ENCODE measurements at places on chromosomes 6 and 20.

DNA sequence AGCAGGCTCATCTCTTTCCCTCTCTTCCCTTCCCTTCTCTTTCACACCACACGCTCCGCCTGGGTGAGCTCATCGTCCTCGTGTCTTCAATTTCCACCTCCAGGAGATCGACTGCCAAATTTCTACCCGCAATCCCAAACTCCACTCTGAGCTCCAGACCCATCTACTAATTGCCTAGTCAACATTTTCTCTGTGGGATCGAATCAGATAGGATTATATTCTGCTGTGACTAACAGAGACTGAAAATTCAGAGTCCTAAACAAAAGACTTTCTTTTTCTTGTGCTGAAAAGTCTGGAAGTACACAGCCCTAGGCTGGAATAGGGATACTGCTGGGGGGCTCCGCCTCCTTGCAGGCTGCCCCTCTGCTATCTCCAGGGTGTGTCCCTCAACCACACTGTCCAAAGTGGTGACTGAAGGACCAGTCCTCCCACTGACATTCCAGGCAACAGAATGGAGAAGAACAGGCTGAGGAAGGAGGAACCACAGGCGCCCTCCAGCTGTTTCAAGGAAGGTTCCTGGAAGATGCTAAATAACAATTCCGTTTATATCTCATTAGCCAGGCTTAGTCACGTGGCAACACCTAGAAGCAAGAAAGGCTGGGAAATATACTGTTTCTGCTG is 5.0 kb upstream of the HSPA12B start:
- DNase-seq = no peak

DNA sequence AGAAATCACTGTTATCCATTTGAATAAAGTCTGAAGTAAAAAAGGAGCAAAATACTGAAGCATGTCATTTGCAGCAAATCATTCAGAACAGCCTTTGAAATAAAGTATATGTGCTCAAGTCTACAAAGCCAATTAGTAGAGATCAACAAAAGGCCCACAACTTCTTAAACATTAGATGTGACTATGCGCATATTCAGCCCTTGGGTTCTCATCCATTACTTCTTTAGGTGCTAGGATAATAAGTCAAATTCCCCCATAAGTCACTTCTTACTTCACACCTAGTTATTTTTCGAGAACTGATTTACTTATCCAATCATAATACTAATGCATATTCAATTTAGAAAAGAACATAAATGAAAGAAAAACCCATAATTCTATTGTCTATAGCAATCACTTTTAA is 31.0 kb downstream of the PHIP start:
- DNase-seq = no peak

- DNase-seq = no peak
Observed at GRCh38 chr6:27148404-27148795, 99.1 kb upstream of the PRSS16 start.

DNA sequence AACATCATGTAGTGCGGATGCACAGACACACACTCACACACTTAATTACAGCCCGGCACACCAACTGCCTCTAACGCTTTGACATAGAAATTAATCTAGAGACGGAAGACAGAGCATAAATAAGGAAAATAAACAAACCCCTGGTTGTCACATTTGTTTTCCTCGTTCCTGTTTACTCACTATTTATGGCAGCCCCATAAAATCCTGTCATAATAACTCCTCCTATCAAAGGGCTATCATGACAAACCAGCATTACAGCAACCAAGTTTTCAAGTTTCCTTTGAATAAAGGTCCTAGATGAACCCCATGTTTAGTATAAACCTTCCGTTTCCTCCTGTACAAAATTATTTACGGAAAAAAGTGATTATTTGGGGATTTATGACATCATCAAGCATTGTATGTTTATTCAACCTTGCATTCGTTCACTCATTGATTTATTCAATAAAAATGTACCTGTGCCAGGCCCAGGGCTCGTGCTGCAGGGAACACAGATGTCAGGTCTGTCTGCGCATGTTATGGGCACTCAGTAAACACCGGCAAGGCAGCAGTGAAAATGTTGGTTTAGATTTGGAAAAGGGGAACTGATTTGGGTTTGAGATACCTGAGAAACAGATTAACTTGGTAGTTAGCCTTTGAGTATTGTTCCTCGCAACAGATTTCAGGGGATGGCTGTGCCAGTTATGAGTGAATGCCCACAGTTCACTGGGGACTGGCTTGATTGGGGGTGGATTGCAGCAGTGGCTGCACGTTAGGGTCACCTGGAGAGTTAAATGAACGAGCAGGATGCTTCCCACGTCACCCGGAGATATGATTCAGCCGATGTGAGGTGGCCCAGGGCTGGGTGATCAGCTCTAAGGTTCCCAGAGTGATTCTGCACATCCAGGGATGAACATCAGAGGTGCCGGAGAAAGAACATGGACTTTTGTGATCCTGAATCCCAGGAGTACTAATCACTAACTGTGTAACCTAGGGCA is 295.3 kb upstream of the FOXQ1 start:
- no peak for DNase-seq

DNA sequence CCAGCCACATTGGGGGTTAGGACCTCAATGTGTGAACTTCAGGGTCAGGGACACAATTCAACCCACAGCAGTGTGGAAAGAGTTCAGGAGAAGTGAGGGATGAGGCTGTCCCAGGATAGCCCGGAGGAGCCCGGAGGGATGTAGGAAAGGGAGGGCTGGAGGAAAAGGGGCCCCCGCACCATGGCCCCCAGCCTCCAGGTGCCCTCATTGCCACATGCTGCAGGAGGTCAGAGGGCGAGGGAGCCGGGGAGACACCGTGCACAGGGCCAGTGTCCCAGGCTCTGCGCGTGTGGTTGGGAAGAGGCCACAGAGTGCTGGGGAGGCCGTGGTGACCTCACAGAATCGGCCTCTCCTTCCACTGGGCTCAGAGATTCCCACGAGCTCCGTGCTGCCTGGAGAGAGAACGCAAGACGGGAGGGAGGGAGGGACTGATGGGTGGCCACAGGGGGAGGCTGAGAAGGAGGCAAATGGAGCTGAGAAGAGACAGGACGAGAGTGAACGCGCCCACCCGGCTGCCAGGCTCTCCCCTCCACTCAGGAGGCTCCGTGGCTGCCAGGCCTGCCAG is 215.1 kb downstream of the DLL1 start:
- no peak for DNase-seq

- DNase-seq = no peak
Observed at GRCh38 chr6:169274781-169275180, 21.1 kb upstream of the THBS2 start.

DNA sequence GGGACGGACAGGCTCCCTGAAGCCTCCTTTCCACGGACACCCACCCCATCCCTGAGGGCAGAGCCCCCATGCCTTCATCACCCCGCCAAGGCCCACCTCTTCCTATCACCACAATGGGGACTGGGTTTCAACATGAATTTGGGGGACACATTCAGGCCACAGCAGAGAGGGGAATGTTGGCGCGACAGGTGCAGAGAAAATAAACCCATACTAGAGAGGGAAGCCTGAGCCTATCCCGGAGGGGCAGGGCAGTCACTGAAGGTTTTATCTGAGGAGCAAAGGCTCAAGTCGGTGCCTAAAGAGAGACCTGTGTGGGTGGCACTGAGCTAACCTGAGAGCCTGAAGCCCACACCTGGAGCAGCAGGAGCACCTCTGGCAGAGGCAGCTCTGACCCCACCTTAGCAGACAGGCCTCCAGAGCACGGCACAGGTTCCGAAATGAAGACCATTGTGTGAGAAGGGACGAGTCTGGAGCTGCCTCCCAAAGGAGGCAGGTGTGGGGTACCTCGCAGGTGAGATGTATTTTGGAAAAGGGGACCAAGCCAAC is 180.6 kb upstream of the PDE10A start:
- DNase-seq = no peak

DNA sequence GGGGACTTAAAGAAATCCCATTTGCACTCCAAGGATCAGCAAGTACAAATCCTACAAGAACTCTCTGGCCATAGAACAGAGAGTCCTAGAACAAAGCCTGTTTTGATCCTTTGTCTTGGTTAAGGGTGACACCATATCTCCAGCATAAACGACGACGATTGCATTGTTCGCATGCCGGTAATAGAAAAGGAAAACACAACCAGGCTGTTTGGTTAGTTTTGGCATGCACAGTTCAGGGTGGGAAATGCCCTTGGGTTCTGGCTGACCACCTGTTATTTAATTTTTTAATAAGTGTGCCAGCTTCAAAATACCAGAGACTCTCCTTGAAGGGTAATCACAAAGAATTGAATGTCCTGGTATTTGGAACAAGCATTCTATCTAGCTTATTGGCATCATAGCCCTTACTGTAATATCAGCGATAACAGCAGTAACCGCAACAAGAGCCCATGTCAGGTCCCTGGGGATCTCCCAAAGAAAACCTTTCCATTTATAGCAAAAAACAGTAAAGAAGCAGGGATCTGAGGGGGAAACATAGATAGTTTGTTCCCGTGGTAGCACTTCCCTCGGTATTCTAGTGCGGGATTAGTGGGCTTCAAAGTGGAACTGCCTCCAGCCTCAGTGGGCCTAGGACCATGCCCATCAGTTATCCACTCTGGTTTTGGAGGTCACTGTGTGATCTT is 77.1 kb downstream of the TMEM170B start:
- no peak for DNase-seq

DNA sequence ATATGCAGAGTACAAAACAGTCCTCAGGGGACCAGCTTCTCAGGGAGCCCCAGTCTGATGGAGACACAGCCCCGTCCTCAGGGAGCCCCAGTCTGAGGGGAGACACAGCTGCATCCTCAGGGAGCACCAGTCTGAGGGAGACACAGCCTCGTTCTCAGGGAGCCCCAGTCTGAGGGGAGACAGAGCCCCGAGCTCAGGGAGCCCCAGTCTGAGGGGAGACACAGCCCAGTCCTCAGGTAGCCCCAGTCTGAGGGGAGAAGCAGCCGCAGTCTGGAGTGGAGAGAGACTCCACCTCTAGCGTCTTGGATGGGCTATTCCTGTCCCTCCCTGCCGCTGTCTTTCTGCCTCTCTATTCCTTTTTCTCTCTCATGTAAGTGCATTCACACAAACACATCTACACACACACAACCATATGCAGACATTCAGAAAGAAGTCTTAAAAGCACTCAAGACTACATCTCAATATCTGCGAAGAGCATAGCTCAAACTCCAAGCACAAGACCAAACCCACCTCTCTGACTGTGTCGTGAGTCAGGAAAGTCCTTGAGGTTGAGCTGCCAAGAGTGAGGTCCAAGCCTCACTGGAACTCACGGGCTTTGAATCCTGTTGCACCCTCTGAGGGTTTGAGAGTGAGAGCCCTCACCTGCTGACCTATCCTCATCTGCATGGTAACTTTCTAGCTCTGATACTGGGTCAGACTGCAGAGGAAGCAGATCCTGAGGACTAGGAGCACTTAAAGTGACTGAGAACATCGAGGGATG is 53.1 kb upstream of the SAYSD1 start:
- DNase-seq = no peak

DNA sequence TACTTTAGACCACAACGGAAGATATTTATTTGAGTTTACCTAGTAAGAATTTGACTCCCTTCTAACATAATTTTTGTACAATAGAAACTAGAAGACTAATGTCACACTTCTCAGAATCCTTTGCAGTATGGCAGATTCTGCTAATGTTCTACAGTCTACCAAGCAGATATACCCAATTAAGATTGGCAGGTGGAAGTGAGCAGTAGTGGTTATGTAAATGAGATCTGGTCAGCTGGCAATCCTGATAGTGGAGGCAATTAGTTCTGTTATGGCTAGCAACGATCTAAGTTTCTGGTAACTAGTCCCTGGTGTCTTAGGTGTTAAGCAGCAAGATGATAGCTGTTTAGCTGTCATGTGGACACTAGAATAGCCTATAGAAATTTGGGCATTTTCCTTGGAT is 101.0 kb downstream of the CENPW start:
- no peak for DNase-seq

GRCh38 chr6:36095497-36096391 is 34.6 kb upstream of the MAPK13 start:
- no peak for DNase-seq

DNA sequence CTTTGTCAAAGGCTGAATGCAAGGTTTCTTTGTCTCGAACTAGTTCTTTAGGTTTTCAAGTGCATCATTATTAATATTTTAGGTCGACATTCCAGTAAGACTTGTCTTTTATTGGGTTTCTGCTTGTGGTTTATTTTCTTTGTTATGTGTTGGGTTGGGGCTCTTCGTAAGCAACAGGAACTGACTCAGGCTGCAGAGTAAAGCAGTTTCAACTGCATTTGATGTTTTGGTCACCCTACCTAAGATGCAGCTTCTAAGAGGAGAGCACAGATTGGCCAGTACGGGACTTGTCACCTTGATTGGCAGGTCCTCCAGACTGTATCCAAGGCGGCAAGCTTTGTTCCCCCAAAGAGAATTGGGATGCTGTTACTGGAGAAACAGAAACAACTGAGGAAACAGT is 149.5 kb upstream of the SULF2 start:
- no peak for DNase-seq

- DNase-seq = no peak
Observed at GRCh38 chr6:124223611-124224345, 420.1 kb downstream of the NKAIN2 start.

DNA sequence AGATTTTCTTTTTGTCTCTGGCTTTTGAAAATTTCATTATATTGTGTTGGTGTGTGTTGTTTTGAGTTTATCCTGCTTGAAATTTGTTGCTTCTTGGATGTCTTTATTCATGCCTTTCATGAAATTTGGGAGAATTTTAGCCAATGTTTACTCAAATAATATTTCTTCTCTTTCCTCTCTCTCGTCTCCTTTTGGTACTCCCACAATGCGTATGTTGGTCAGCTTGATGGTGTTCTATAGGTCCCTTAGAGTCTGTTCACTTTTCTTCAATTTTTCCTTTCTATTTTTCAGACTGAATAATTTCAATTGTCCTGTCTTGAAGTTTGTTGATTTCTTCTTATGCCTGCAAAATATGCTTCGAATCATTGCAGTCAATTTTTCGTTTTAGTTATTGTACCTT is 39.6 kb downstream of the SCP2D1 start:
- DNase-seq = no peak

GRCh38 chr6:143727035-143727434 is 49.3 kb downstream of the PHACTR2 start:
- DNase-seq = no peak

GRCh38 chr6:169019727-169020491 is 233.7 kb downstream of the THBS2 start:
- DNase-seq = no peak

GRCh38 chr20:11170565-11170964 is 496.8 kb upstream of the JAG1 start:
- no peak for DNase-seq

DNA sequence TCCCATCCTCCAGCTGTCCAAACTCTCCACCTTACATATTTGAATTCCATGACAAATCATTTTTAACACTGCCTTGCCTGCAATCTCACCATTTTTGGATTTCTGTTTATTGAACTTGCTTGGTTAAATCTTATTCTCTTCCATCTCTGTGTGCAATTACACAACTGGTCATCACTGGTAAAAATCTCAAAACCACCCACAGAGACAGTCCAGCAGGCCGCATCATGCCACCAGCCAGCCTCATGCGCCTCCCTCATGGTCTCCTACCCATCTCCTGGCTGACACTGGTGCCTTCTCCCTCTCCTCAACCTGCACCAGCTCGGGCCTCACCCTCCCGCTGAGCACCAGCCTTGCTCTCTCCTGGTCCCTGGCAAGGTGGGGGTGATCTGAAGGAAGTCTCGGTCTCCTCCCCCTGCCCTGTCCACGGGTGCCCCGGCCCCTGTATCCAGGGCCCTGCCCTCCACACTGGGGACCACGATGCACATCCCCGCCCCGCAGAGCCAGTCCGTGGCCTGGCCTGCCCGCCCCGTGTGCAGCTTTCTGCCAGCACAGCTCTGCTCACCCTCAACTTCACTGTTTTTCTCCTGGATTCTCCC is 92.0 kb downstream of the THBS2 start:
- no peak for DNase-seq

Data from activated B cell treated with CpG ODN at 0.5 μM for 24 hours (primary cell).